ENCODE measurements at places on chromosomes 2 and 18.

- no peak for DNase-seq
Measured at GRCh38 chr2:85822766-85823165, 66.0 kb downstream of the ST3GAL5 start.

DNA sequence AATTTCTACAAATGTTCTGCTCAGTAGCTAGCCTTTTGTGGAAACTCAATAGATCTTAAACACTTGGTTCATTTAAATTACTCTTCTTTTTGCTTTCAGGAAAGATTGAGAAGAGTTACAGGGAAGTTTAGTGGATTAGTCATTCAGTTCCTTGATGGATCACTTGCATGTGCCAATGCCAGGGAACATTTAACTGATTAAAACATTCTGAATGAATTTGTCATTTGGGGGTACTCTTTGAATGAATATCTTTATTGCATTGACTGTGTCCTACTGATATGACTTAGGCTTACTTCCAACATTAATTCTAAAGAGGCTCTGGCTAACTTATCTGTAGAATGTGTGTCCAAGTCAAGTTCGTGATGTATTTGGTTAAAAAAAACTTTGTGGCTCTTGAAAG lies 199.8 kb downstream of the PLCL1 start:
- no peak for DNase-seq

GRCh38 chr2:106770986-106771385 lies 115.0 kb downstream of the ST6GAL2 start:
- no peak for DNase-seq

DNA sequence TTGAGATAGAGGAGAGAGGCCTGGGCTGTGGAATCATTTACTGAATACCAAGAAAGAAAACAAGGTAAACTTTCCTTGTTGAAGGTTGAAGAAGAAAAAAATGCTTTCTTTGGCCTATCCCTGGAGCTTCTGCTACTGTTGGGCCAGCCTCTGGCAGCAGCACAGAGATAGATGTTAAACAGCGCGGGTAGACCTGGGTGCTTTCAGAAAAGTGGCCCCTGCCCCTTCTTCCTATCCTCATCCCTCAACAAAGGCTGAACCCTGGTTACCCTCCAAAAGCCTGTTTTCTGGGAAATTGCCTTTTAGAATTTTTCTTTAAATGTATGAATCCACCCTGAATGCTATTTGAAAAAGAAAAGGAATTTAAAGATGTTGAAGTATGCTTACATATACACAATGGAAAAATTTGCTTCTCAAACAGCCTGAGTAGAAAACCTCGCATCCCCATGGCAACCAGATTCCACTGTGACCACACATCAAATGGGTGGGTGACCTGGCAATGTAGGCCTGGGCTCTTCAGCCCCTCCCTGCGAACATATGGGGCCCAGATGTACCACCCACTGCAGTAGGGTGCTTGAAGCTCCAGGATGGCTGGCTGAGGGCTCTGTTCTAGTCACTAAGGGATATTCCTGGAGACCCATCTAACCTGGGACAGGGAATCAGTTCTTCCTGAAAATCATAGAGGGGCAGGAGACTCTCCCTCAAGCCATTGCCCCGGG lies 23.4 kb upstream of the CHRNA1 start:
- DNase-seq, result no peak

- no peak for DNase-seq
Measured at GRCh38 chr2:183243758-183244157, 119.5 kb downstream of the NUP35 start.

DNA sequence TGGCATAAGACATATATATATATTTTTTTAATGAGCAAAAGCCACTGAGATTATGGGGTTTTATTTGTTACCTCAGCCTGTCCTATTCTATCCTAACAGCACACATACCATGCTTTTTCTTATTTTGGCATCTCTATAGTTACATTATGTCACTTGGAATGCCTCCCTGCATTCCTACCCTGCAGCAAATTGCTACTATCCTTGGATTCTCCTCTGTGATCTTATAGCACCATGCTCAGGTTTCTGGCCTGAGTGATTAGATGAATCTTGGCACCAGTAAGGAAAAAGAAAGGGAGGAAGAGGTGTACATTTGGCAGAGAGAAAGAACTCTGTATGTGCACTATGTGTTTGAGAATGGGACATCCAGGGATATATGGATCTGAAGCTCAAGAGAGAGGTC lies 86.3 kb upstream of the PELI1 start:
- DNase-seq, result no peak

GRCh38 chr18:27871726-27872125 lies 305.2 kb downstream of the CDH2 start:
- no peak for DNase-seq
